ENCODE measurements at places on chromosomes 12 and 14.

DNA sequence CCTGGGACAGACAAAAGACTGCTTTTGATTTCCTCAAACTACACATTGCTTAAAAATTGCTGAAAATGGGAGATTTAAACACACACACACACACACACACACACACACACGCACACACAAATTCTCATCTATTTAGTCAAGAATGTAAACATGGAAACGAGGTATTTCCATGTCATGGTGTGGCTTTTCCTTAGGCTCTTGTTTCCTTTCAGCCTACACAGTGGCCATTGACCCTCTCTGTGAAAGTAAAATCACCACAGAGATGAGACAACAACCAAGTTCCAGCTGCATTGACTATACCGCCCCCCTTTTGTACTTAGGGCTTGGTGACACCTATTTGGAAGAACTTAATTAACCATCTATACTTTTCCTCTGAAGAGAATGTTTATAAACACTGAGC is 41.9 kb downstream of the TTC8 start:
- no peak for DNase-seq

- no peak for DNase-seq
Observed at GRCh38 chr12:69916544-69917235, 91.7 kb downstream of the MYRFL start.

DNA sequence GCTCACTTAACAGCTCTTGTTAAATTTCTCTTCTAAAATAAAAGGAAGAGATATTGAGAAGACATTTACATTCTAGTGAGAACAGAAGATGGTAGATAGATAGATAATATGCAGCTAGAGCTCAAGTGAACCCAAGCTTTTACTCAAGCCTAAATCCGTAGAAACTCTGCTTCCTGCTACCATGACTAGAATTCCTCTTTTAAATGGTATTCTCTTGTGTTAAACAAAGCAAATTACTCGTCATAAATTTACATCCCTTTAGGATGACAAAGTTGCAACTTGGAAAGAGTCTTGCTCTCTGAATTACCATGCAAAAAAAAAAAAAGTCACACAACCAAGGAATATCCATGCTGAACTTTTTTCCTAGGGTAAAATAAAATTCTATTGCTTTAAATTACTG is 160.7 kb upstream of the LRFN5 start:
- no peak for DNase-seq

GRCh38 chr14:68942296-68943035 is 36.6 kb downstream of the ACTN1 start:
- DNase-seq: no peak

DNA sequence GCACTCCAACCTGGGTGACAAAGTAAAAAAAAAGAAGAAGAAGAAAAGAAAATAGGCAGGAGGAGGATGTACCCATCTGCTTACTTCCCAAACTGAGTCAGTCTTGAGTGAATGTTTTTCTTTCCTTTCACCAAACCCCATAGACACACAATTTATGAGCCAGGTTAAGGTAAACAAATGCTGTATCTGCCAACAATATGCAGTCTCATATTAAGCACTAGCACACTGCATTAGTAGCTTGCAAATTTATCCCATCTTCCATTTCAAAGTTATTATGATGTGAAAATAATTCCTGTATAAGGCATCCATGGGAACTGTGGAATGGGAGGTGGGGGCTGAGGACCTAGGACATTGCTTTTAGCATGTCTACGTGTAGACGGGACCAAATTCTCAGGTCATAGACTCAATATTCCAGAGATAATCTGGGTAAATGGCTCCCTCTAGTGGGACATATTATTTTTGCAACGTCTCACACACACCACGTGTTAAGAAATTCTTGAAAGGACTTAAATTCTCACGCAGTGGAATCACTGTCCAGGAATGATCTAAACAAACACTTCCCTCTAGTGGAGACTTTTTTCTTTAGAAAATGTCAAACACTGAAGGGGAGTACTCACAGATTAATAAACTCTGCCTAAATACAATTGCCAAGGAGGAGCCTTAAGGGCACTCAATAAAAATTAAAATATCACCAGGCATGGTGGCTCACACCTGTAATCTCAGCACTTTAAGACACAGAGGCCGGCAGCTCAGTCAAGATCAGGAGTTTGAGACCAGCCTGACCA is 17.1 kb upstream of the OR10P1 start:
- peak; percentile 4 for DNase-seq

DNA sequence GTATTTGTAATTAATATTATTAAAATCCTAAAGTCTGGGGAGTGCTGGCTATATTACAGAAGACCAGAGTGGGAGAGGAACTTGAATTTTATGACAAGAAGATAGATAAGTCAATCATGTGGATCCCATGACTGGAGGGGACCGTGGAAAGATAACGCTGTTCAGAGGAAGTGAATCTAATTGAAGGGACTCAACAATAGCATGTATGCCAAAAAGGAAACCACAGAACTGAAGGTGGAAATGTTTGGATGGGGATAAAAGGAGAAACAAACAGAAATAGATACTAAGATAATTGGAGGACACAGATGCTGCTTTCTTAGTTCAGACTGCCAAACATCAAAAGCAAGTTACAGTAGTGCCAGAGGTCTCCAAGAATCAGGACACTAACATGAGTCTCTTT is 21.1 kb downstream of the OR6J1 start:
- DNase-seq: no peak

DNA sequence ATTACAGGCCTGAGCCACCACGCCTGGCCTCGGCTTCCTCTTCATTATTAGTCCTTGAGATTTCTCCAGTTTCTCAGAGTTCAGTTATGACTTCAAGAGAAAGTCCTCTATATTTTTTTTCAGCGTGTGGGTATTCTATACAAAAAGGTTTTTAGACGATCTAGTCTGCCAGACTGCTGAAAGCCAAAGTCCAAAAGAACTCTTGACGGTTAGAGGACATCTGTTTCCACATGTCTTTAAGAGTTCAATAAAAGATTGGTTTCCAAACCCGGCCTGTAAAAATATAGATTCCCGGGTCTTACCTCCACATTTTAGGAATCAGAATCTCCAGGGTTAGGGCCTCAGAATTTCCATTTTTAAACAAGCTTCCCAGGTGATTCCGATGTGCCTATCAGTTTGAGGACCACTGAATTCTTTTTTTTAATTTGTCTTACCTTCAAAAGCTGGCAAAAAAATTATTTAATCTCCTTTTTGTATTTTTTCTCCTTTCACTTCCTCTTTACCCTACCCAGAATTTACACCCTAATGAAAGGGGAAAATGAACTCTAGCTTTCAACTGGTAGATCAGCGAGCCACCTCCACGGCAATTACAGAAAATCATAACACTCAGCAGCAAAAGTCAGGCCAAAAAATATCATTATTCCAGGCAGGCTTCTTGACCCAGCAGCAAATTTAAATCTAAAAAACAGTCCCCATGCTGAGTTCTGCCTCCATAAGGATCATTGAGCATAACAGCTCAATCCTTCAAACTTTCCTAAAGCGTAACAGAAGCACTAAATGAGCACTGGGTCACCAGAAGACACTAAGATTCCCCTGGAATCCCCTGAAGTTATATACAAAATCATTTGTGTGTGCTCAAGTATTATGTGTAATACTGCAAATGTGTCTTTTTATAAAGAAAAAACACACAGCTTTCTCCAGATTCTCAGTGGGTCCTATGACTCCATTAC is 8.7 kb downstream of the NT5DC3 start:
- no peak for DNase-seq

GRCh38 chr12:2319737-2320506 is 267.1 kb downstream of the CACNA1C start:
- DNase-seq: no peak

- no peak for DNase-seq
Observed at GRCh38 chr12:125340791-125341190, 275.6 kb downstream of the AACS start.

Data from activated T-cell treated with anti-CD3 and anti-CD28 coated beads for 1 hour (primary cell).